ENCODE measurements at places on chromosomes 2 and 18.

GRCh38 chr18:48459465-48459864 is 50.3 kb upstream of the ZBTB7C start:
- DNase-seq, result no peak

DNA sequence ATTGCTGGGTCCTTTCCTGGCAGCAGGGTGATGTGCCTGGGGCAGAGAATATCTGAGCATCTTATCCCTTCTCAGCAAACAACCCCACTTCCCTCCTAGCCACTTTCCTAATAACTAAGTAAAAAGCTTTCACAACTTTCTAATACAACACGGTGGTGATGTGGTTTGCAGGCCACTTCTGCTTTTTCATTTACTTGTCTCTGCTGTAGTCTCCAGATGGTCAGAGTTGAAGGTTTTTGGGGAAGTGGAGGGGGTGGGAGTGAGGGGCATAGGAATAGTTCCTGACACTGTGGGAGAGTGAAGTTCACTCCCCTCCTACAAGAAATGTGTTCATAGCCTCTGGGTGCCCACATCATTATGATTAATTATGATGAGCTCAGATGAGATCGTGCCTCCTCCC is 11.6 kb downstream of the OXER1 start:
- no peak for DNase-seq

GRCh38 chr2:81148323-81148722 is 843.8 kb upstream of the LRRTM1 start:
- DNase-seq, result no peak

GRCh38 chr18:8424917-8425725 is 184.1 kb upstream of the RAB12 start:
- no peak for DNase-seq

- no peak for DNase-seq
Measured at GRCh38 chr2:197322724-197323720, 12.4 kb upstream of the ANKRD44 start.

- DNase-seq, result no peak
Measured at GRCh38 chr18:12432881-12433280, 25.2 kb downstream of the PRELID3A start.

DNA sequence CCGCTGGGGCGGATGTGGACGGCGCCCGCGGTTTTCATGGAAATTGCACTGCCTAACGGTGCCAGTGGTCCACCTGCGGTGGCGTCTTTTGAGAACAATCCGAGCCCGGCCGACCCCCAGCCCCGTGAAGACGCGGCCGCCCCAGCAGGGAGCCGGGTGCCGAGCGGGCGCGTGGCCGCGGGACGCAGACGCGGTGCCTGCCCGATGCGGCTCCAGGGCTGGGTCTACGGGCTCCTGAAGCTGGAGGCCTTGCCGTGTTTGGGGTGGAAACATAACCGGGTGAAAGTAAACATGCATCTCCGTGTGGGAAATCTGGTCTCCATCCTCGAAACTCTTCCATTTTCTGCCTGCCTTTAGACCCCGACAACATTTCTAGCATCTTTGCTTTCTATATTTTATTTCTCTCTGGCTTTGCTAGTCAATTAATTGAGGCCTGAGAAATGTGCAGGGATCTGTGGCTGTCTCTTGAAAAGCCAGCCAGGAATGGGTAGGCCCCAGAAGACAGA is 572 bp downstream of the INPP4A start:
- no peak for DNase-seq

DNA sequence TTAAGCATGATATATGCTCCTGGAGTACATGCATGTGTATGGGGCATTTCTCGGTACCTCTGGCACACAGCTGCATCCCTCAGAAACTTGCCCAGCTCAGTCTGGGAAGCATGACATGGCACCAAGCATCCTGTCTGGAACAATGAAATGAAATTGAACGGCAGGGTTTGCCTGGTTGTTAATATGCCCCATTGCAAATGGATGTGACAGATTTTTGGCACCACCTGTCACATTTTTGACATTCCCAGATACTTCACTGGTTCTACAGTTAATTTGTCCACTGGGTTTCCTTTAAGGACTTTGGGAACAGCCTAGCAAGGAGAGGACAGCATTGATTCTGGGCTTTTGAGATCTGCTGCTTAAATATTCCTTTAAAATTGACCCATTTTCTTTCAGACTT is 305.8 kb downstream of the TSN start:
- no peak for DNase-seq

DNA sequence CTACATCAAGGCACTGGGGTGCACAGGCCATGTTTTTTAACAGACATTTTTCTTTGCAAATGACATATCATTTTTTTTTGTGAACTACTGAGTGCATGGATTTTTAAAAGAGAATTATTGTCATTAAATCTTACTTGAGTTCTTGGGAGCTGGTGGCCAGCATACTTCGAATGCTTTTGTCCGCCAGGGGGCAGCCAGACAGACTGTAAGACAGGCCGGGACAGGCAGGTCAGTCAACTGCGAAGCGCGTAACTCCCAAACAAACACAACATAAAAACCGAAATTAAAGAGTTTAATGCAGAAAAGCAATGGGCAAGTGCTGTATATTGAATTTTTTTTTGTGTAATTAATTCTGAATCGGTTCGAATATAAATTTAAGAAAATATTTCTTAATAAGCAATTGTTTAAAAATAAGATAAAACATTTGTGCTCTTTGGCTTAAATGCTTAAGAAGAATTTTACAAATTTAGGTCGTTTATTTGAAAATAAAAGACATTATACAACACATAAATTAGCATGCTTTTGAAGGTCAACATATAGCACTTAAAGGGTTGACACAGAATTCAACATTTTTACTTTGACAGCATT is 142.2 kb upstream of the PXDN start:
- no peak for DNase-seq

GRCh38 chr2:106044021-106044420 is 150.1 kb downstream of the UXS1 start:
- no peak for DNase-seq

- DNase-seq, result no peak
Measured at GRCh38 chr2:122186761-122187222, 431.3 kb downstream of the TSN start.

GRCh38 chr2:223545830-223546229 is 56.3 kb downstream of the SCG2 start:
- DNase-seq, result no peak

GRCh38 chr2:241315879-241316631 is at the start of gene SEPTIN2:
Gene SEPTIN2 (plus strand): TSS chr2:241315925. CDS start chr2:241324233, 8,308 bp downstream.
- peak; percentile 44 for DNase-seq

All from stimulated activated CD8-positive, alpha-beta memory T cell treated with anti-CD3 and anti-CD28 coated beads, Interleukin-4, amount 100 ng/mL, for 4 hours (primary cell).